ENCODE measurements at places on chromosomes 4 and X.

DNA sequence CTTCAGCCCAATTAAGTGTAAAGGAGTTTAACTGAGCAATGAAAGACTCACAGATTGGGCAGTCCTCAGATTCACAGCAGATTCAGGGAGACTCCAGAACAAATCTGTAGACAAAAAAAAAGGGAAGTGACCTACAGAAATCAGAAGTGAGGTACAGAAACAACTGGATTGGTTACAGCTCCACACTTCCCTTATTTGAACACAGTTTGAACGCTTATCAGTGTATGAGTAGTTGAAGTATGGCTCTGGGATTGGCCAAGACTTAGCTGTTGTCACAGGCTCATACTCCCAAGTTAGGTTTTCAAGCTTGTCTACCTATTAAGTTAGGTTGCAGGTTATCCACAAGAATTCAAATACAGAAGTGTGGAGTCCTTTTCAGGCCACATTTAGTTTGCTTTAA lies 112.4 kb upstream of the ELOVL6 start:
- DNase-seq, result no peak

DNA sequence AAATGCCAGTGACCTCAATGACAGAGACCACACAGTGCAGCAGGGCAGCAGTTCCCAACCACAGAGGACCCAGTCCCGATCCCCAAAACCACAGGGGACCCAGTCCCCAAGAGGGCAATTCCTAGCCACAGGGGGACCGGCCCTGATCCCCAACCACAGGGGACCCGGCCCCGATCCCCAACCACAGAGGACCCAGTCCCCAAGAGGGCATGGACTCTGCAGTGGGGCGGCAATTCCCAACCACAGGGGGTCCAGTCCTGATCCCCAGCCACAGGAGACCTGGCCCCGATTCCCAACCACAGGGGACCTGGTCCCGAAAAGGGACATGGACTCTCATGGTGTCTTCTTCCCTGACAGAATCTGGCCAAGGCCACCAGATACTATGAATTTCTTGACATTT lies 136.3 kb downstream of the AFAP1 start:
- no peak for DNase-seq

GRCh38 chrX:9195199-9195880 lies 161.4 kb upstream of the FAM9B start:
- DNase-seq, result no peak

DNA sequence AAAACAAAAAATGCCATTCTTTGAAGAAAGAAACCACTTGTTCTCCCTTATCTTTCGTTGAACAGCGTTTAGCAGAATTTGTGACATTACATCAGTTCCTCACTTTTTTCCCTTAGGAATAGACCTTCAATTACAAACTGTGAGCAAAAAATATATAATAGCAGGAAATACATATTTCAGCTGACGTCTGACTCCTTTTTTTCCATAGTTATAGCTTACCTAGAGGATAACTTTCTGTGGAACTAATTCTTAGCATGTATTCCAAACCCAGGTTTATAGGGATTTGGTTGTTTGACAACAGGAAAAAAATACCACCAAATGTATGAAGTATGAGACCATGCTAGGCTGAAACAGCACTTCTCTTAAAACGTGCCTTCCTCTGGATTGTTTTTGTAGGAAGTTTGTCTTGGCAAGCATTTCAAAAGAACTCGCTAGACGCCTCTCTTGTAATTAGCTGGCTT lies 2.0 kb upstream of the LIMCH1 start:
- DNase-seq, result no peak

DNA sequence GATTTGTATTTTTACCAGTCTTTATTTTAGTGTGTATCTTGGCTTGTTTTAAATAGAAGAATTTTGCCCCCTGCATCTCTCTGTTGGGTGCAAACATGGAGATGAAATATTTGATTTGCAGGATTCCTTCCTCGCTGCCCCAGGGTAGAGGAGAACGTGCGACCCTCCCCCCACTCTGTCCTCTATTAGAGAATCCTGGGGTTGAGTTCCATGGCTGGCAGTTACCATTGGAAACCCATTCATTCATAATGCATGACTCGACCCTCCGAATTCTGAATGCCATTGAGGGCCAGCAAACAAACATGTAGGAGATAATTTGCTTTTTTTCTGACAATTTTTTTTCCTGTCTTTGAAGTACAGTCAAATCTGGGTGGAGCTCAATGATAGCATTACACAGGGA lies 53.7 kb downstream of the TRIM2 start:
- DNase-seq, result no peak

DNA sequence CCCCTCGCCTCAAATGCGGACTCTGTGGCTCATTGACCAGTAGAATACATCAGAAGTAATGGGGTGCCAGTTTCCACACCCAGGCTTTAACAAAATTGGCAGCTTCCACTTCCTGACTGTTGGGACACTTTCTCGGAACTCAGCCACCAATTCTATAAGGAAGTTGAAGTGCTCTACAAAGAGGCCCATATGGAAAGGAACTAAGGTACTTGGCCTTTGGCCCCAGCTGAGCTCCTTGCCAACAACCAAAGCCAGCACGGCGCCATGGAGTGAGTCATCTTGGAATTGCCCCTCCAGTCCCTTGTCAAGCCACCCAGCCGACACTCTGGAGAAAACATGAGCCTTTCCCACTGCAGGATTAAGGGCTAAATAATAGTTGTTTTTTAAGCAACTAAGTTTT lies 262.2 kb upstream of the INTU start:
- DNase-seq, result no peak

DNA sequence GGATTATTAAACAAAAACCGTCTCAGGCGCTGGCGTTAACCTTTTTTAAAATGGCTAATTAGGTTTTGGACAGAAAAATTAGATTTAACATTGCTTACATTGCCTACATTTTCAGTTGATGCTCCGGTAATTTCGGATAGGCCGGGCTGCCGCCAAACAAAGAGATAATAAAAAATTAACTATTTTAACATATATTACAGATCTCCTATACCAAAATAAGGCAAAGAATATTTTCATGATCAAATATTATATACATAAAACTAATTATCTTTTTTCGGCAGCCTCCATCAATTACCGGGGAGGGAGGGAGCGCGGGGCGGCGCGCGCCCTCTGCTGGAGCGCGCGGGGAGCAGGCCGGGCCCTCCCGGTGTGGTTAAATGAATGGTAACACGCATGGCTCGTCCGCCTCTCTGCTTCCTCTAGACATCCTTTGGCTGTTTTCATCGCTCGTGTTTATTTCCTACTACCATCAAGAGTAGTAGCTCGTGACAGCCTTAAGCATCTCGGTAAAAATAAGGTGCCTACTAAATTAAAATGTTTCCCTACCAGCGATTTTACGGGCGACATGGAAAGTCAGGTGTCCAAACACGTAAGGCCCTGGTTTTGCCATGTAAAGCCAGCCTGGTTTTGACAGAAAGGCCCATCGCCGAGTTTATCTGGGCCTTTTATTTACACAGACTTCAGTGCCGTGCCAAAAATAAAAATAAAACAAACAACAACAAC lies 52.4 kb upstream of the TMEM33 start:
- peak; percentile 11 for DNase-seq

DNA sequence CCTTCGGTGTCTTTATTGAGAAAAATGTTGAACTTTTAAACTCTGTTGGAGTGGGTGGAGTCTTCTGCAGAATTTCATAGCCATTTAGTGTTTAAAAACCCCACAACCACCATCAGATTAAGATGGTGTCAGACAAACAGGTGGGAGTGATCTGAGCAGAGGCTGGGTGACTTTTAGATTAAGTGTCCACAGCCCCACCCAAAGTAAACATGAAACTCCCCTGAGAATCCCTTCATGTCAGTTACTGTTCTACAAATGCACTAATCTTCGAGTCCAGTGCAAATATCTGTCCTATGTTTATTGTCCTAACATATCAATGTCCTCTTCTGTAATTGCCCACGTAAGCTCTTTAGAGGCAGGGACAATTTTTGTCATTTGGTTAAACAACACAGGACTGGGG lies 175.6 kb upstream of the RBPJ start:
- DNase-seq, result no peak
